ENCODE measurements at places on chromosomes 13 and 19.
A peak's percentile ranks its signal among the peaks of the same experiment; 100 is the strongest.

GRCh38 chr13:93086329-93086728 is 140.3 kb upstream of the GPC6 start:
- DNase-seq, result no peak

DNA sequence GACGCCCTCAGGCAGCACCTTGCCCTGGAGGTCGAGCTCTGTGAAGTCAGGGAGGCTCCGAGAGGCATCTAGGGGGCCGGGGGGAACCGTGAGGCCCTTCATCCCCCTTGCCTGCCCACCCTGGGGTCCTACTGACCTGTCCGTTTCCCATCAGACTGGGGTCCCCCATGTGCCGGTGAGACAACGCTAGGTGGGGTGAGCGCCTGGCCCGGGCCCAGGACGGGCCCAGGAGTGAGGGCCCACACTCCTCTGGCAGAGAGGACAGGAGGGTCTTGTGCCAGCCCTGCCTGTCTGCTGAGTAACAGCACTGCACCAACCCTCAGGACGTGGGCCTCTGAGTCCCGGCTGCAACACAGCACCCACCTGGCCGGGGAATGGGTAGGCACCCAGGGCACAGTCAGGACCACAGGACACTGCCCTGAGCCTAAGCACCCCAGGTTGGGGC is 14.4 kb downstream of the DCAF15 start:
- DNase-seq, result no peak

GRCh38 chr19:44662691-44663385 is 8.4 kb upstream of the CEACAM19 start:
- DNase-seq, result no peak

DNA sequence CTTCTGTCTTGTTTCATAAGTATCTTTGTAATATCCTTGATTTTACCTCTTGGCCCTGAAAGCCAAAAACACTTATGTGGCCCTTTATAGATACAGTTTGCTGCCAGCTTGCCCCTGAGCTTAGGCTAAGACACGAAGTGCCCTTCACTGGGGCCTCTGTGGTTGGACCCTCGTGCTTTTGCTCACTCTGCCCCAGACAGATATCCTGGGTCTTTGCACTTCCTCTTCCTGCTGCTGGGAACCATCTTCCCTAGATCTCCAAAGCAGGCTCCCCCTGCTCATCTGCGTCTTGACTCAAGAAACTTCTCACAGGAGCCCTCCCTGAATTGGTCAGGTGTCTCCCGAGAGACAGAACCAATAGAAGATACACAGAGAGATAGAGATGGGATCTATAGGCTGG is 2.0 kb upstream of the TNFSF14 start:
- DNase-seq, result no peak

DNA sequence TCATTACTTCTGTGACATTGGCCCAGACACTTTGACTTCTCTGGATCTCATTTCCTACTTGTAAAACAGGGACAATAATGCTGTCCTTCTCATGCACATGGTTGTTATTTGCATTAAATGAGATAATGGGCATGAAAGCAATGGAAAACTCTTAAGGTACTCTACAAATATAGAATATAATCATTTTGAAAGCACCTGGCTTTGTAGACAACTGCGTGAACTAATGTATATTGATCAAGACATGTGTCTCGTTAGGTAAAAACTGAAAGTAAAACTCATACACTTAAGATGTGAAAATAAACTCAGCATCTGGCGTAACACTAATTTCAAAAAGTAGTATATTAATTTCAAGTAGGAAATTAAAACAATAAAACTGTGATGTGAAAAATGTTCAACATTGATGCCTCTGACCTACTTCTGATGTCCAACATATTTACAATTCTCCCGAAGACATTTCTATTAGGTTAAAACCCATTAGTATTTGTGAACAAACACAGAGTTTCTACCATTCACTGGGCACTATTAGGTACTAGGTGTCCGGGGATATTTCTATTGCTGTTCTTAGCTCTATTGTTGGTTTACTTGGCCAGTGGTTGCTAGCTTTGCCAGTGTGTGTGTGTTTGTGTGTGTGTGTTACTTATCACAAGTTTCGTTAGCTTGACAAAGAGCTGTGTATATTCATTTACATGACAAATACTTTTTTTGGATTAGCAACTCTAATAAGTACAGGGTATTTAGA is 220.5 kb downstream of the KCNRG start:
- no peak for DNase-seq

DNA sequence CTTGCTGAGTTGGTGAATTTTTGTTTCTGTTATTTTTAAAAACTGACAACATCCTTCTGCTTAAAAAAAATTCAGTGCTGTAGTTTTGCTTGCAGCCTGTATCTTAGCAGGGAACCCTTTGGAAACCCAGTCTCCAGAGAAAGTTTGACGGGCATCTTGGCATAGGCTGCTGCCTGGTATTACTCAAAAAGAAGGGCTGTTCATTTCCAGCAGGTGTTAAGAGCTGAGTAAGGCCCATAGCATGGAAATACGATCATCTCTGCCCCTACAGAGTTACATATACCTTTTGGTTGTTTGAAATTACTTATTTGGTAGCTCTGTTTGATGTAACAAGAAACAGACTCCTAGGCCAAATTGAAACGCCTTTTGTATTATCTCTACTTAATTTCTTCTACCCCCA is 41.5 kb downstream of the URI1 start:
- DNase-seq, result no peak

GRCh38 chr19:4297901-4298809 is 4.0 kb downstream of the TMIGD2 start:
- no peak for DNase-seq

GRCh38 chr19:48637948-48638830 is 1.0 kb upstream of the DBP start:
- DNase-seq, result peak; percentile 83

DNA sequence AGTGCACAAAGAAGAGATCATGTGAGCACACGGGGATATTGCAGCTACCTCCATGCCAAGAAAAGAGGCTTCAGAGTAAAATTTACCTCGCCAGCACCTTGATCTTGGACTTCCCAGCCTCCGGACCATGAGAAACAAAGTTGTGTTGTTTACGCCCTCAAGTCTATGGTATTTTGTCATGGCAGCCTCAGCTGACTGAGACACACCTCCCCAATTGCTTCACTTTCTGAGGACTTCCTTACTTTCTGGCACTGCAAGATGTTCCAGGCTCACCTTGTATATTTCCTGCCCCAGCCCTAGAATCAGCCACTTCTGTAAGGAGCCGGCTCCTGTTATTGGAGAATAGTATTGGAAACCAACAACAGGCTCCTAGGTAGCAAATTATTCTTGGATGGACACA is 6.6 kb upstream of the CEBPG start:
- DNase-seq, result no peak

DNA sequence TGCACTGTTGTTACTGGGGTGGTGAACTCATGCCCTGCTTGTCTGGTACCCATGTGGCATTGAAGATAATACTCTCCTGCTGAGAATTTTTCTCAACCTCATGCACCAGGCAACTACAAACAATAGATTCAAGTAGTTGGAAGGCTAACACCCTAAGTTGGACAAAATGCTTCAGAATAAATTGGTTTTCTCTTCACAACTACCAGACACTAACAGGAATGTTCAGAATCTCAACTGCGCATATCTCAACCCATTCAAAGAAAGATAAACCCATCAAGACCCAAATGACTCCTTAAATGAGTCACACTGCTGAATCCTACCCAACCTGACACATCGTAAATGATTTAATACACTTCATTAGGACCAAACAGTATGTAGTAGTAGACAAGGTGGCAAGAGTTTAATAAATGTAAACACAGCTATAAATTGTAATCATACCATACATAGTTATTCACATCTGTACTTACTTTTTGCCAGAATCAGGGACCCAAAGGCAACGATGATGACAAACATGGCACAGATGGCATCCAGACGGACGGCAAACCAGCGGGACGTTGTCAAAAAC is 227.4 kb downstream of the ABCC4 start:
- DNase-seq, result no peak

DNA sequence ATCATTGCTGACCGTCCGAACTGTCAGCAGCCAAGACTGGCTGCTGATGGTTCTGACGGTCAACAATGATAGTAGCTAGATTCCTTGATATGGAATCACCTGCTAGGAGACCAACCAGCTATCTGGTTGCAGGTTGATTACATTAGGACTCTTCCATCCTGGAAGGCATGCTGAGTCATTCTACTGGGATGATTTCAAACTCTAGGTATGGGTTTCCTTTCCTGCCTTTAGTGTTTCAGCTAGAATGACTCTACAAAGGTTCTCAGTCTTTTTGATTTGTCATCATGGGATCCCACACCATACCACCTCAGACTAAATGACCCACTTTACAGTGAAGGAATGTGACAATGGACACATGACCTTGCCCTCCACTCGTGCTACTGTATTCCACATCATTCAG is 138.1 kb upstream of the KL start:
- DNase-seq, result no peak

Data from T follicular helper cell (primary cell).